ENCODE measurements at places on chromosomes 16 and 17. TPM values are rescaled to one million over a fixed set of nuclear protein-coding genes. Genes with fewer than 3 reads are reported as not detected.

The CCL5 gene
- 16.4 TPM for total RNA-seq

The MT1H gene
- 3.3 TPM for total RNA-seq

The PIPOX gene
- total RNA-seq: 1.3 TPM

The CNTROB gene
- 45.3 TPM for total RNA-seq

The CES5A gene
- not detected for total RNA-seq

The WDR81 gene
- total RNA-seq: 15.2 TPM

The ZSCAN10 gene
- total RNA-seq: not detected

The TMEM238L gene
- not detected for total RNA-seq

The SLC47A1 gene
- total RNA-seq: not detected

The MYCBPAP gene
- 0.56 TPM for total RNA-seq

The RNF112 gene
- not detected for total RNA-seq

The RAB11FIP4 gene
- 16.7 TPM for total RNA-seq

The OTOP2 gene
- total RNA-seq: not detected

The ODAD4 gene
- 0.84 TPM for total RNA-seq

The C1QL1 gene
- total RNA-seq: not detected

The SCO1 gene
- total RNA-seq: 56.1 TPM

The TMED6 gene
- total RNA-seq: 1.2 TPM

The CACNG3 gene
- not detected for total RNA-seq

The ACSM2A gene
- total RNA-seq: not detected

The WFDC1 gene
- not detected for total RNA-seq

The SHCBP1 gene
- 41.6 TPM for total RNA-seq

The NR1D1 gene
- 5.8 TPM for total RNA-seq

The G6PC1 gene
- not detected for total RNA-seq

The P2RX1 gene
- total RNA-seq: 0.45 TPM

The P2RX5 gene
- 38.7 TPM for total RNA-seq

The OR4D1 gene
- total RNA-seq: 0.22 TPM

The HOXB13 gene
- total RNA-seq: not detected

The ITGB3 gene
- total RNA-seq: not detected

The FBXL20 gene
- total RNA-seq: 16.3 TPM

The TBC1D3H gene
- not detected for total RNA-seq

The TBC1D3C gene
- 0.86 TPM for total RNA-seq

The EVPLL gene
- total RNA-seq: 0.14 TPM

The BAHCC1 gene
- total RNA-seq: 0.08 TPM

The SYT17 gene
- total RNA-seq: not detected

The FLCN gene
- 21.3 TPM for total RNA-seq

The ZPBP2 gene
- not detected for total RNA-seq

The ZFP3 gene
- total RNA-seq: 2.4 TPM

The STH gene
- not detected for total RNA-seq

The TEX14 gene
- total RNA-seq: 0.14 TPM

The NDUFAB1 gene
- 183 TPM for total RNA-seq

The WSCD1 gene
- 0.20 TPM for total RNA-seq

The MYH2 gene
- total RNA-seq: not detected

The MEIOC gene
- total RNA-seq: 0.30 TPM

The EFNB3 gene
- not detected for total RNA-seq

The SLC5A11 gene
- total RNA-seq: not detected
